ENCODE measurements at places on chromosomes 16 and 17.

GRCh38 chr16:9820476-9821246 is 361.6 kb downstream of the GRIN2A start:
- DNase-seq, result peak; percentile 95

- DNase-seq, result peak; percentile 88
Observed at GRCh38 chr17:55264645-55265298, at the start of gene HLF. Gene HLF, plus strand, starts transcription at chr17:55264960. Its CDS starts 525 bp downstream, at chr17:55265485.

DNA sequence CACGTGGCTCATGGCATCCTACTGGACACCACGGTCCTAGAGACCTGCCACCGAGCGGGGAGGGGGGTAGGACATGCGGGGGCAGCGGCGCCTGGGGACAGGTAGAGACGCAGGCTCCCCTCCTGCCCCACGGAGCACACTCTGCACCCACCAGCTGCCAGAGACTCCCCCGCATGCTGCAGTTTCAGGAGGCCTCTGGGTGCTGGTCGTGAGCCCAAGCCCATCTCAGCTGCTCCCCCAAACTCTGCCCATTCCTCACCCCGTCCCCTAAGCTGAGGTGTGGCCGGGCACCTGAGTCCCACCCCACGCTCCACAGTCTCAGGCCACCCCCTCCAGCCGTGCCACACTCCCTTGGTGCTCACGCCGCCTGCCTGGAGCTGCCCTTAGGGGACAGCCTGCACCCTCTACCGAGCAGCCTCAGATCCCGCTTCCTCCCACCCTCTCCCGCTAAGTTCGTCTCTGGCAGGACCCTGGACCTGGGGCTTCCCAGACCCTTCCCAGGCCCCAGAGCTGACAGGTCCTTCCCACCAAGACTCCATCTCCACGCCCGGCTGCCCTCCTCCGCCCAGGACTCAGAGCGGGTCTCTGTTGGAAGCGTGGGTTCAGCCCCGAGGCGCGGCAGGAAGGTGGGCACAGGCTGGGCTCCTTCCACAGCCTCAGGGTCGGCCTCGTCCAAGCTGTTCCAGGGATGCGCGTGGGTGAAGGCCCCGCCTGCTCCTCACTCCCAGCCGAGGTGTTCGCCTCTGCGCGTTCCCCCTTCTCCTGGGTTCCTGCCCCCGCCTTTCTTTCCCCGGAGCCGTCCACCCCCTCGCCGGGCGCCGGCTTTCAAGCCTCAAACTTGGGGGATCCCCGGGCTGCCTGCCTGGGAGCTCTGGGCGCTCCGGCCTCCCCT is 1.3 kb downstream of the RAB40B start:
- DNase-seq, result peak; percentile 51

GRCh38 chr17:79338604-79339003 is 264.0 kb downstream of the ENGASE start:
- no peak for DNase-seq

All from GM23338 (cell line).